T1000 (cell line): ENCODE measurements at places on chromosomes 1 and 21.

DNA sequence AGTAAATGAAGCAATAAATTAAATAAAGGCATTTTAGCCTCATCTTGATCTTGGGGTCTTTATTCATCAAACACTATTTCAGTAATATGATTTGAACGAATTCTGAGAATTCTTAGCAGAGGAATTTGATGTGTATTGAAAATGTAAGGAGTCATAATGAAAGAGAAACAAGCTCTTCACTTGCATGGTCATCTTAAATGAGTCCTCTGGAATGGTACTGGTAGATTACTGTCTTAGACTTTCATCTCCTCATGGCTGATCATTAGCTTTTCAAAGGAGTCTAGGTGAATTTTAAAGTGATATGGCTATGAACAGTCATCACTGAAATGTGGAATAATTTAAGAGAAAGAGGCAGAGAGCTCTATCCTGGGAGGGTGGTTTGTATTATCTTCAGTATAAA is 30.0 kb downstream of the PRRC2C start:
- DNase-seq: no peak

GRCh38 chr1:58768191-58768731 is 15.6 kb downstream of the JUN start:
- DNase-seq: no peak

DNA sequence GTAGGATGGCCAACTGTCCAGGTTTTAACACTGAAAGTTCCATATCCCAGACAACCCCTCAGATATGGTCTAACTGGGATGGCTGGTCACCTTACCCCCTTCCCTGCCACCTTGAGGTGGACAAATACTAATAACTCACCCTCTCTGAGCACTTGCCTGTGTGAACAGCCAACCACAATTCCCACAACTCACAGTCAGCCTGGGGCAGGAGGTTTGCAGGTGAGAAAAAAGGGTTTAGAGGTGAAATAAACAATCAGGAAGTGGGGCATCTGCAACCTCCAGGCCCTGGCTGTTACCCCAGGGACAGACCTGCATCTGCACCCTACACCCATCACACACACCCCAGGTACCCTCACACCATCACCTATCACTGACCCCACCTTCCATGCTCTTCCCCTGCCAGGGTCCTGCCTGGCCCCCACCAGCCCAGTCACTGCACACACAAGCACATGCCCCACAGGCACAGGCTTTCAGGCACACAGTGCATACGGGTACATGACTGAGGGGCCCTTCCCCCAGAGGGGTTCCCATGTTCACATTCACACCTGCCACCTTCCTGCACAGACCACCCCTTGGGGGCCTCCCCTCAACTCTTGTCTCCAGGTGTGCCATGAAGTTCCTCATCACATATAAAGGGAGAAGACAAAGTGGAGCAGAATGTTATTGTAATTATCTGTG is 679.5 kb downstream of the MATN1 start:
- DNase-seq: no peak

DNA sequence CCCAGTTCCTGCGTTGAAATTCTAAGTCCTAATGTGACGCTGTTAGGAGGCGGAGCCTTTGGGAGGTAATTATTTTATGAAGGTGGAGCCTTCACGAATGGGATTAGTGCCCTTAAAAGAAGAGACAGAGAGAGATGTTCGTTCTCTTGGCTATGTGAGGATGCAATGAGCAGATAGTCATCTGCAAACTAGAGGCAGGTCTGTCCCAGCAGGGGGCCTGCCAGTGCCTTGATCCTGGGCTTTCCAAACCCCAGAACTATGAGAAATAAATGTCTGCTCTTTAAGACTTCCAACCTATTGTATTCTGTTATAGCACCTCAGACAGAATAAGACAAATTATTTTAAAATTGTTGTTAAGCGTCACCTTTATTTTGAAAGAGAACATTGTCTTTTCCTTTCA is 123.1 kb upstream of the KCNJ6 start:
- no peak for DNase-seq

DNA sequence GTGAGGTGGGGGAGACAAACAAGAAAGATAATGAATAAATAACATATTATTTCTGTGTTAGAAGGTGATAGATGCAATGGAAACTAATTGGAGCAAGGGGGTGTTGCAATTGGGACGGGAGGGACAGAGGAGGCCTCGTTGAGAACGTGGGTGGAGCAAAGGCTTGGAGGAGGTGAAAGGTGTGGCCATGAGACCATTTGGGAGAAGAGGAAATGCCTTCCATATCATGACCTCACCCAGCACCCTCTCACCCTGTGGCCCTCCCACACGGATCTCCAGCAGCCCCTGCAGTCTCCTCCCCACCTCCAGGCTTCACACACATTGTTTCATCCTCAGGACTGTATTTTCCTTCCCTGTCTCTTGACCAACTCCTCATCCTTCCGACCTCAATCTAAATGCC is 85.3 kb upstream of the ARHGAP29 start:
- DNase-seq: no peak

- no peak for DNase-seq
Measured at GRCh38 chr1:171081314-171081753, 9.4 kb upstream of the FMO3 start.

DNA sequence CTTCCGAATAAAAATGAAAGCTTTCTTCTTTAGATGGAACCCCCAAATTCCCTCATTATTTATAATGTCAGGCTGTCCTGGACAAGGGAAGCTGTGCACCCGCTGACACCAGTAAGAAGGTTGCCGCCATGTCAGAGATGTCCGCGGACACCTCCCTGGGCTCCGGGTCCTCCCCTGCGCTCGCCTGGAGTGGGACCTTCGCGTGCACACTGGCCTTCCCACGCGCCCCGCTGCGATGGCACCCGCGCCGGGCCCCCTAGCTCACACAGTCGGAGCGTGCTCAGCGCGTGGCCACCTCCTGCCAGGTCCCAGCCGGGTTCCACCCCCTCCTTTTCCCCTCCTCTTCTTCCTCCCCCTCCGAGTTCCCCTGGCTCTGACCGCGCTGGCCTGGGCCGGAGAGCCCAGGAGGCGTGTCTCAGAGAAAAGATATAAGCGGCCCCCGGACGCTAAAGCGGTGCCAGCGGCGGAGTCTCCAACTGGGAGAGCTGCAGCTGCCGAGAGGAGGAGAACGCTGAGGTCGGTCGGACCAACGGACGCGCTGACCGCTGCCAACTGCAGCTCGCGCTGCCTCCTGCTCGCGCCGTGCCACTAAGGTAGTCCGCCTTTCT is at the start of gene G0S2:
G0S2 (plus strand) TSS at position 456 of the 608 bp plus-strand sequence. CDS start 273 bp downstream, outside the sequence.
- DNase-seq: no peak

GRCh38 chr1:97270508-97271307 is 549.1 kb downstream of the PTBP2 start:
- no peak for DNase-seq

- DNase-seq: no peak
Measured at GRCh38 chr1:62407398-62408009, 29.3 kb upstream of the USP1 start.

DNA sequence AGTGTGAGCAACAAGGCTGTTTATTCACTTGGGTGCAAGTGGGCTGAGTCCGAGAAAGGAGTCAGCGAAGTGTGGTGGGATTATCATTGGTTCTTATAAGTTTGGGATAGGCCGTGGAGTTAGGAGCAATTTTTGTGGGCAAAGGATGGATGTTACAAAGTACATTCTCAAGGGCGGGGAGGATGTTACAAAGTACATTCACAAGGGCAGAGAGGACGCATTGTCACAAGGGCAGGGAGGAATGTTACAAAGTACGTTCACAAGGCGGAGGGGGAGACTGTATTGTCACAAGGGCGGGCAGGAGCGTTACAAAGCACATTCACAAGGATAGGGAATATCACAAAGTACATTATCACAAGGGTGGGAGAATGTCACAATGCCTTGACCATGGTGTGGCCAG is 5.2 kb upstream of the TMEM183A start:
- DNase-seq: no peak

GRCh38 chr1:172761581-172762486 is 102.9 kb downstream of the FASLG start:
- DNase-seq: no peak

DNA sequence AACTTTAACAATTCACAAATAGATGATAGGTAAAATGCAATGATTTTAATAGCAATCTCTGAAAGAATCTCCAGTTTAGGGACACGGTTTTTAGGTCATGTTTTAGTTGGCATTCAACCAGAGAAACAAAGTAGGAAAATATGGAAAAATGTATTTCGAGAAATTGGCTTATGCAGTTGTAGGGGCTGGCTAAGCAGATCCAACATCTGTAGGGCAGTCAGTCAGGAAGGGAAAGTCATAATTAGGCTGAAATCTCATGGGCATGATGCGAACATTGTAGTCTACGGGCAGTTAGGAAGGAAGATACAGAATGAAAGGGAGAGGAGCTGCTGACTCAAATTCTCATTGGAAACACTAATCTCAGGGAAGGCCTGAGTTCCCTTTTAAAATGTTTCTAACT is 1276.0 kb upstream of the ADGRL4 start:
- DNase-seq: no peak

- no peak for DNase-seq
Measured at GRCh38 chr1:41714638-41715389, 203.9 kb downstream of the HIVEP3 start.

- no peak for DNase-seq
Measured at GRCh38 chr1:24198766-24199165, 11.7 kb upstream of the IFNLR1 start.

DNA sequence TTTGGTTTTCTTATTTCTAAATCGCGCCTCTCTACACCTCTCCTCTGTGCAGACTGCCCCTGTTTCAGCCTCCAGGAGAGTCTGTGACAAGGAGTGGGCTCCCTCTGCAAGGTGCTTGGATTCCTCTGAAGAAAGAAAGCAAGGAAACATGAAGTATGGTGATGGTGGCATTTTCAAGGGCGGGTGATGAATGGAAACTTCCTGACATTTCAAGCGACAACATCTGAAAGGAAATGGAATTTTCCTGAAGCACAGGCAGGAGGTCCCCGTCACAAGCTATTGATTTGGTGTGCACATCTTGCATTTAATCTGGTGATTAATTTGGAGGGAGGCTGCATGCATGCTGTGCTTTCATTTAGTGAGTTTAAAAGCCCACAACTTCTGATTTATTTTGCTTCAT is 164.6 kb upstream of the FGGY start:
- no peak for DNase-seq

GRCh38 chr1:84635429-84635828 is 54.8 kb downstream of the SSX2IP start:
- no peak for DNase-seq

- no peak for DNase-seq
Measured at GRCh38 chr21:33753886-33754285, 111.6 kb downstream of the ITSN1 start.

- DNase-seq: no peak
Measured at GRCh38 chr1:46013581-46013980, 118.8 kb downstream of the PIK3R3 start.

DNA sequence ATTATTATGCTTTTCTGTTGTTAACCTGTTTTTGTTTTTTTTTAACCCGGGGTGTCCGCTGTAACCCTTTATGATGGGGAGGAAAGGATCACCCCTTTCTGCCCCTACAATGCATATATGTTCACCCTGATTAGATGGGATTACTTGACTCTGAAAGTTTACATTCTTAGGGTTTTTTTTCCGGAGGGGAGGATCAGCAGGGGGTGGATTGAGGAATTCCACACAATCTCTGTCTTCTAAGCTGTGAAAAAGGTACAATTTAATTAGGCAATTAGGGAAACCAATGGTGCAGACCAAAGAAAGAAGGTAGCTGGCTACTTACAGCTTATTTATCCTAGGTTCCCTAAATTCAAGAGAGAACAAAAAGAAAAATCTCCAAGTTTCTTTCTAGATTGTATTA is 58.3 kb downstream of the EDEM3 start:
- no peak for DNase-seq

- peak; percentile 26 for DNase-seq
Measured at GRCh38 chr21:34813266-34813894, 144.6 kb downstream of the CLIC6 start.

DNA sequence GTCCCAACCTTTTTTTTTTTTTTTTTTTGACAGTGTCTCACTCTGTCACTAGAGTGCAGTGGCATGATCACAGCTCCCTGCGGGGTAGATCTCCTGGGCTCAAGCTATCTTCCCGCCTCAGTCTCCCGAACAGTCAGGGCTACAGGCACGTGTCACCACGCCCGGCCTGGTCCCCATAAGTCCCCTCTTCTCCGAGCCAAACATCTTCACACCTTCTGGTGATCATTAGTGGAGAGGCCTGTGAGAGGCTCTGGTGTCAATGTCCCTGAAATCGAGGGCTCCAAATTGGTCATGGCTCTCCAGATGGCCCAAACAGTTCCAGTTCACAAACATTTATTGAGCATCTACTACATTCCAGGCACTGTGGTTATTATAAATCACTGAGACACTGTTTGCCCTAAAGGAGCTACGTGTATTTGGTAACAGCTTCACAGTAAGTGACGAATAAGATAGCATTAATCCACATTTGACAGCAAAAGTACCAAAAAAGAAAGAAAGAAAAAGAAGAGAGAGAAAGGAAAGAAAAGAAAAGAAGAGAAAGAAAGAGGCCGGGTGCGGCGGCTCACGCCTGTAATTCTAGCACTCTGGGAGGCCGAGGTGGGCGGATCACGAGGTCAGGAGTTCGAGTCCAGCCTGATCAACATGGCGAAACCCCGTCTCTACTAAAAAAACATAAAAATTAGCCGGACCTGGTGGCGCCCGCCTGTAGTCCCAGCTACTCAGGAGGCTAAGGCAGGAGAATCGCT is 867 bp upstream of the TIMM17A start:
- no peak for DNase-seq

- no peak for DNase-seq
Measured at GRCh38 chr1:227899820-227900449, 47.8 kb downstream of the WNT9A start.

- no peak for DNase-seq
Measured at GRCh38 chr1:20686883-20687725, 25.9 kb upstream of the DDOST start.

GRCh38 chr1:171019971-171020370 is 70.7 kb upstream of the FMO3 start:
- no peak for DNase-seq

GRCh38 chr1:55774446-55774845 is 559.3 kb upstream of the USP24 start:
- DNase-seq: no peak

GRCh38 chr1:938711-939489 is 15.2 kb downstream of the SAMD11 start:
- no peak for DNase-seq

GRCh38 chr1:155011004-155011416 is 8.4 kb downstream of the ZBTB7B start:
- no peak for DNase-seq
